Ovary (tissue), 10 donors: ENCODE measurements at places on chromosomes 6 and 20. TPM values are rescaled to one million over a fixed set of nuclear protein-coding genes. Genes with fewer than 3 reads are reported as not detected.

The GPR63 gene
- total RNA-seq, result 1.7 TPM

- no peak for DNase-seq
These were observed 3.2 kb downstream of the TPD52L2 start for GRCh38 chr20:63868264-63868663.

DNA sequence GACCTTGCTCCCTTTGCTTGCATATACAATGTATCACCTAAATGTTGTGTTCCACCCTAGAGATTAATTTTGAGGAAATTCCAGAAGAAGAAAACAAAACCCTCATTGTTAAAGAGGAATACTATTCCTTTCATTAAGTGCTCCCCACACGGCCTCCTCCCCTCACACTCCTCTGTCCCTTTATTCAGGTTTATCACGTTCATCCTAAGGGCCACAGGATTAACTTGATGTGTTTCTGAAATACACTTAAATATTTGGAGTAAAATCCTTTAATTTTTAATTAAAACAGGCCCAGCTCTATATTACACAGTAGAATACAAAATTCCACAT is 89.4 kb upstream of the MRPS10 start:
- DNase-seq, result no peak

The PCSK2 gene
- total RNA-seq, result 3.9 TPM

DNA sequence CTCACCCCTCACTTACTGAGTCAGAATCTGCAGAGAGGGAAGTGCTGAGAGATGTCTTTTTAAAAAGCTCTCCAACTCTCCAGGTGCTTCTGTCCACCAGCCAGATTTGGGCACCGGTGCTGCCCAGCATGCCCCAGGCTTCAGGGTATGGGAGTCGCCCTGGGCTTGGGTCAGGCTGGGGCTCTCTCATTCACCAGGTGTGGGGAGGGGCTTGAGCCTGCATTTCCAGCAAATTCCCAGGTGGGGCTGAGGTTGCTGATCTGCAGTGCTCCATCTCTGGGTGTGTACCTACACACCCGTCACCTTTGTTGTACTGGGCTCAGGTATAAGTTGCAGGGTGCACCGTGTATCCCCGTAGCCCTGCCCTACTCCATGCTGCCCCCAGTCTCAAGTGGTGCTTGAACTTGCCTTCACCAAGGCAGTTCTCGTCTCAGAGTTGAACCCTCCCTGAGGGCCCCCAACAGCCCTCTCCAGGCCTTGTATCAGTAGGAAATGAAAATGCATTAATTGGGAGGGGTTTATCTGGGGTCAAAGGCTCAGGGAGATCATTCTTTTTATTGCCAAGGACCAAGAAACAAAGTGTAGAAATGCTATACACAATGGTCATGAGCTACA is 23.5 kb downstream of the PPP1R3G start:
- no peak for DNase-seq
